Activated CD4-positive, alpha-beta T cell treated with anti-CD3 and anti-CD28 coated beads, Interleukin-2, amount 10 ng/mL, durations not matched to agents 24 days and 14 days (primary cell): ENCODE measurements at places on chromosomes 4 and X. TPM values are rescaled to one million over a fixed set of nuclear protein-coding genes. Genes with fewer than 3 reads are reported as not detected.

DNA sequence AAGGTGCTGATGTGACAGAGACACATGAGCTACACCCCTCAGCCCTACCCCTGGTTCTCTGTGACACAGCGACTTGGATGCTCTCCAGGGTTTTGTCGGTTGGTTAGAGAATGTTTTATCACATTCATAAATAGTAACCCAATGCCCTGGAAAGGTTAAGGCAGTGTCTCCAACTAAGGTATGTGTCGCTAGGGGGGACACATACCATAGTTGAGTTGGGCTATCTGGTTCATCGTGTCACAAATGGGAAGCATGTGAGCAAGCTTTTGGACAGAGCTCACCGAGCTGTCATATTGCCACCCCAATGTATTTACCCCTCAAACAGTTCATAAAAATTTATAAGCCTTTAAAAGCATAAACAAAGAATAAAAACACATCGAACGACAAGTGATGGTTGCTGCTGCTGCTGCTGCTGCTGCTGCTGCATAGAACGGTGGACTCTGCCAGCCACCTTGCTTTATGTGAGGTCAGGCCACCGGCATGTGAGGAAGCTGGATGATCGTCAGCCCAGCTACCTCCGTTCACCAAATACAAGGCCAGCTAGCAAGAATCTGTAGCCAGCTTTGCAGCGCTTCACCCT is 55.9 kb downstream of the STOX2 start:
- DNase-seq: no peak

GRCh38 chr4:3313139-3313538 is 20.3 kb downstream of the RGS12 start:
- DNase-seq: no peak

- no peak for DNase-seq
Measured at GRCh38 chr4:23401572-23401971, 488.3 kb downstream of the PPARGC1A start.

Gene CACNA1F
- total RNA-seq: 0.07 and 0.14 TPM in 2 replicates

Gene UNC5C
- not detected in 2 replicates for total RNA-seq
